Right lobe of liver (tissue), 6 donors: ENCODE measurements at places on chromosomes 2 and 18. TPM values are rescaled to one million over a fixed set of nuclear protein-coding genes. Genes with fewer than 3 reads are reported as not detected.

DNA sequence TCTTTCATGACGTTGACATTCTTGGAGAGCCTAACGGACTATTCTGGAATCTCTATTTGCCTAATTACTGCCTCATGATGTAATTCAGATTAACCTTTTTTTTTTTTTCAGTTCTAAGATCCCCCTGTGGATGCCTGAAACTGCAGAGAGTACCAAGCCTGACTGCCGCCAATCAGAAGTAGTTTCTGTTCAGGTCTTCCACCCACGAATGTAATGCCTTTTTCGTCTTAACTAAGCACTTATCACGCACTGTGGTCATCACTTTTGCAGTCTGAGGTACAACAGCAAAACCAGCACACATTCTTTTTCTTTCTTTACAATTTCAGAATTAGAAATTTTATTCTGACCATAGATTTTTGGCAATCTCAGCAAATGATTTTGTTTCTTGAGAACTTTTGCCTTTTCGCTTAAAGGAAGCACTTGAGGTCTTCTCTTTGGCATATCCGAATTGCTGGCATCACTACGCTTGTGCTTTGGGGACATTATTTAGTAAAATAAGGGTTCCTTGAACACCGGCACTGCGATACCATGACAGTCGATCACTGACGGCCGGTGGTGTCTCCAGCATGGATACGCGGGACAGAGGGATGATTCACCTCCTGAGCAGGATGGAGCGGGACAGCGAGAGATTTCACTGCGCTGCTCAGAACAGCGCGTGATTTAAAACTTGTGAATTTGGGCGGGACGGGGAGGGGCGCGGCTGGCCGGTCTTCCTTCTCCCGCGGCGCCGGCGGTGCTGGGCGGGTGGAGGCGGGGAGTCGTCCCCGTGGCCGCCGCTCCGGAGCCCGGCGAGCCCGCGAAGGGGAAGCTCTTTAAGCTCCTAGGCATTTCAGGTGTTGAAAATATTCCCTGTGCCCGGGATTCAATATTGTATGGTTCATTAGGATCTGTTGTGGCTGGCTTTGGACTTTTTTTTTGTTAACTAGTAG, 32.0 kb upstream of the GPR55 start:
- no peaks in the 10 kb centered on the region for H3K4me1 ChIP-seq
- no peak for DNase-seq
- H3K27me3 ChIP-seq: peaks cover 15% of the 10 kb centered on the region

DNA sequence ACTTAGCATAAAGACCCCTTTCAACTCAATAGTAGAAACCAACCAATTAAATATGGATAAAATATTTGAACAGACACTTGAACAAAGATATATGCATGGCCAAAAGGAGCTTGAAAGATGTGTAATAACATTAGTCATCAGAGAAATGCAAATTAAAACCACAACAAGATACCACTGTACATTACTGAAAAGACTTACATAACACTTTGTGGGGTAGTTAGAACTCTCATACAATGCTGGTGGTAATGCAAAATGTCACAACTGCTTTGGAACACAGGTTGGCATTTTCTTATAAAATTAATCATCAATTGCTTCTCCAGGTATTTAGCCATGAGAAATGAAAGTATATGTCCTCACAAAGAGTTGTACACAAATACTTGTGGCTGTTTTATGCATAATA, 60.7 kb downstream of the TTC27 start:
- no peaks in the 10 kb centered on the region for H3K36me3 ChIP-seq
- no peaks in the 10 kb centered on the region for H3K4me1 ChIP-seq

GRCh38 chr18:61607867-61608266, 274.6 kb downstream of the CDH20 start:
- no peak for DNase-seq
- H3K4me3 ChIP-seq: no peak overlapping the region
- H3K4me1 ChIP-seq: no peaks in the 10 kb centered on the region
- no peak overlapping the region for H3K27ac ChIP-seq
- no peaks in the 10 kb centered on the region for H3K36me3 ChIP-seq

GRCh38 chr2:187638840-187639239, 84.6 kb upstream of the TFPI start:
- H3K36me3 ChIP-seq: no peaks in the 10 kb centered on the region
- H3K27ac ChIP-seq: no peak overlapping the region
- no peak for DNase-seq
- H3K4me1 ChIP-seq: no peaks in the 10 kb centered on the region
- H3K27me3 ChIP-seq: peaks cover 3% of the 10 kb centered on the region
- H3K4me3 ChIP-seq: no peak overlapping the region

GRCh38 chr2:153967248-153967973, 95.7 kb downstream of the GALNT13 start:
- no peaks in the 10 kb centered on the region for H3K36me3 ChIP-seq
- no peak for DNase-seq
- H3K27ac ChIP-seq: no peak overlapping the region
- no peaks in the 10 kb centered on the region for H3K27me3 ChIP-seq

DNA sequence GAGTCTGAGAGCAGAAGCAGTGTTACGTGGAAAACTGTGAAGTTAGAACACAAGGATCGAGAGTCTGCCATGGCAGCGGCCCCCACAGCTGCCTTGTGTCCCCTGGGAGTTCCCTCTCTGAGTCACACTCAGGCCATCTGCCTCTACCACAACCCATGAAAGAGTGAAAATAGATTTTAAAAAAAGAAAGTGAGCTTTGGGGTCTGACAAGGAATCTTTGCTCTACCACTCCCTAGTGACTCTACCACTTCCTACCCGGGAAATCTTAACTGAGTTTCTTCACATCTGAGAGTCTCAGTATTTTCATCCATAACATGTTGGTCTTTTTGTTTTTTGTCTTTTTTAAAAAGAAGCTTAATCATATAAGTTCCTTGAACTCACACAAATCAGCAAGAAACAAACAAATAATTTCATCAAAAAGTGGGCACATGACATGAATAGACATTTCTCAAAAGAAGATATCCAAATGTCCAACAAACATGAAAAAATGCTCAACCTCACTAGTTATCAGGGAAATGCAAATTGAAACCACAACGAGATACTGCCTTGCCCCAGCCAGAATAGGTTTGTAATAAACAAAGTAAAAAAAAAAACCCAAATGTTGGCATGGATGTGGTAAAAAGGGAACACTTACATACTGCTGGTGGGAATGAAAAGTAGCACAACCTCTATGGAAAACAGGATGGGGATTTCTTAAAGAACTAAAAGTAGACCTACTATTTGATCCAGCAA, 2.4 kb upstream of the MSGN1 start:
- no peaks in the 10 kb centered on the region for H3K27me3 ChIP-seq
- H3K27ac ChIP-seq: no peak overlapping the region
- H3K4me1 ChIP-seq: no peaks in the 10 kb centered on the region

- no peak overlapping the region for H3K4me3 ChIP-seq
- no peak for DNase-seq
- H3K27ac ChIP-seq: no peak overlapping the region
- H3K4me1 ChIP-seq: no peaks in the 10 kb centered on the region
Measured at GRCh38 chr2:621303-622099, 55.7 kb downstream of the TMEM18 start.

- peaks cover 68% of the 10 kb centered on the region for H3K36me3 ChIP-seq
- H3K27me3 ChIP-seq: no peaks in the 10 kb centered on the region
- no peak overlapping the region for H3K4me3 ChIP-seq
Measured at GRCh38 chr2:200471324-200471848, 38.5 kb downstream of the KCTD18 start.

DNA sequence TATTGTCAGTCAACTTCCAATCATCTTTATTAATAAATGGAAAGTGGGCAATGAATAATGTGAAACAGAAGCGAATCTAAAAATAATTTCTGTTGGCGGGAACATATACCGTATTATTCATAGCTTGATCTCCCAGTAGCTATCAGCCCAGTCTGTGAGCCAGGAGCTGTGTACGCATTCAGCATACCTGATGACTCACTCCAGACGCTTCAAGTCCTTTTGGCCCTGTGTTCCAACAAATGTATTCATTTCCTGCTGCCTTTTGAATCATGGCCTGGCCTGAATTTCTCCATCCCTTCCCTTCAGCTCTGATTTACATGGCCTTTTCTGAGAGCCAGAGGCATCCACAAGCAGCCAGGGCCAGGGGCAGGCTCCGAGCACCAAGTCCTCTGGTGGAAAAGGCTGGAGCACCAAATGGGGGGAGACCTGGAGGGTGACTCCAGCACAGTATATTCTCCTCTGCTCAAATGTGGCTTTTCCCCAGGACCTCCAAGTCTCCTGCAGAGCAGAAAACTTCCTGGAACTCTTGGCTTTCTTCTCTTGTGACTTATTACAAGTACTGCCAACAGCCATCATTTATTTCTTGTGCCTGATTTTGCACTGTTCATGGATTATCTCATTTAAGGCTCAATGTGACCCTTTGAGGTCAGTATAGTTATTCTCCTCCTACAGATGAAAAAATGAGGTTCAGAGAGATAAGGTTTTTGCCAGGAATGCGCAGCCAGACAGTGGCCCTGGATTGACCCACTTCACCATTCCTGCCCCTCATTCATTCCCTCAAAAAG, 108.7 kb downstream of the EN1 start:
- DNase-seq: no peak
- no peaks in the 10 kb centered on the region for H3K36me3 ChIP-seq
- no peaks in the 10 kb centered on the region for H3K27me3 ChIP-seq
- H3K4me3 ChIP-seq: no peak overlapping the region
- H3K27ac ChIP-seq: no peak overlapping the region
- H3K4me1 ChIP-seq: no peaks in the 10 kb centered on the region

- no peaks in the 10 kb centered on the region for H3K4me1 ChIP-seq
- DNase-seq: no peak
- no peaks in the 10 kb centered on the region for H3K36me3 ChIP-seq
- H3K27ac ChIP-seq: no peak overlapping the region
- no peaks in the 10 kb centered on the region for H3K27me3 ChIP-seq
Measured at GRCh38 chr2:129721846-129722245, 257.6 kb upstream of the RAB6C start.

DNA sequence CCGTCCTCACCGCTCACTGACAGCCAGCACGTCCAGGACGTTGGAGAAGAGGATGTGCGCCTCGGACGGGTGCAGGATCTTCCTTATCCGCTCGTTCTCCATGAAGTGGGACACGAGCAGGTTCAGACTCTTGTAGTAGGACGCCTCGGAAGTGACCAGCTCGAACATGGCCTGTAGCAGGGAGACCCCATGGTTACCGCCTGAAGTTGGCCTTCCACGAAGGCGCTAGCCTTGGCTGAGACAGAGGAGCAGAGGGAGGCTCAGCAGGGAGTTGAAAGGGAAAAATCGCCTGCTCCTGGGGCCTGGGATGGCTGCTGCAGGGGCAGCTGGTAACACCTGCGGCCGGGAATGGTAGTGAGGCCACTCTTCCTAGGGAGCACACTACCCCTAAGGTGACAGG, 24.7 kb downstream of the SNORC start:
- no peaks in the 10 kb centered on the region for H3K36me3 ChIP-seq
- no peak overlapping the region for H3K4me3 ChIP-seq
- no peak overlapping the region for H3K27ac ChIP-seq
- no peaks in the 10 kb centered on the region for H3K4me1 ChIP-seq

GRCh38 chr2:157785200-157785599, 90.9 kb downstream of the ACVR1 start:
- no peak overlapping the region for H3K4me3 ChIP-seq
- peak overlapping the region; percentile 87 for H3K27ac ChIP-seq

GRCh38 chr2:115094441-115094840, 652.0 kb downstream of the DPP10 start:
- no peaks in the 10 kb centered on the region for H3K36me3 ChIP-seq
- no peak for DNase-seq
- H3K27me3 ChIP-seq: no peaks in the 10 kb centered on the region
- no peaks in the 10 kb centered on the region for H3K4me1 ChIP-seq

DNA sequence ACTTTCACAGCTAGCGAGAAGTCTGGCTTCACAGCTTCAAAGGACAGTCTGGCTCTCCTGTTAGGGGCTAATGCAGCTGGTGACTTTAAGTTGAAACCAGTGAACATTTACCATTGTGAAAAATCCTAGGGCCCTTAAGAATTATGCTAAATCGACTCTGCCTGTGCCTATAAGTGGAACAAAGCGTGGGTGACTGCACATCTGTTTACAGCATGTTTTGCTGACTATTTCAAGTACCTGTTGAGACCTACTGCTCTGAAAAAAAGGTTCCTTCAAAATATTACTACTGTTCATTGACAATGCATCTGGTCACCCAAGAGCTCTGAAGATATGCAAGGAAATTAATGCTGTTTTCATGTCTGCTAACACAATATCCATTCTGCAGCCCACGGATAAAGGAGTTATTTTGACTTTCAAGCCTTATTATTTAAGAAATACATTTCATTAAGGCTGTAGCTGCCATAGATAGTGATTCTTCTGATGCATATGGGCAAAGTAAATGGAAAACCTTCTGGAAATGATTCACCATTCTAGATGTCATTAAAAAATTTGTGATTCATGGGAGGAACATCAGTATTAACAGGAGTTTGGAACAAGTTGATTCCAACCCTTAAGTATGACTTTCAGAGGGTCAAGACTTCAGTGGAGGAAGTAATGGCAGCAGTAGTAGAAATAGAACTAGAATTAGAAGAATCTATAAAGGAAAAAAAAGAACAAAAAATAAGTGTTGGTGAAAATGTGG, 48.9 kb downstream of the POLR1A start:
- DNase-seq: no peak
- H3K27ac ChIP-seq: no peak overlapping the region
- no peak overlapping the region for H3K4me3 ChIP-seq
- H3K4me1 ChIP-seq: no peaks in the 10 kb centered on the region
- no peaks in the 10 kb centered on the region for H3K27me3 ChIP-seq
- peaks cover 6% of the 10 kb centered on the region for H3K36me3 ChIP-seq

GRCh38 chr2:20203521-20204225, 21.3 kb downstream of the SDC1 start:
- DNase-seq: no peak
- peak overlapping the region; percentile 88 for H3K27ac ChIP-seq
- H3K4me3 ChIP-seq: peak overlapping the region; percentile 34
- H3K4me1 ChIP-seq: no peaks in the 10 kb centered on the region
- no peaks in the 10 kb centered on the region for H3K27me3 ChIP-seq

DNA sequence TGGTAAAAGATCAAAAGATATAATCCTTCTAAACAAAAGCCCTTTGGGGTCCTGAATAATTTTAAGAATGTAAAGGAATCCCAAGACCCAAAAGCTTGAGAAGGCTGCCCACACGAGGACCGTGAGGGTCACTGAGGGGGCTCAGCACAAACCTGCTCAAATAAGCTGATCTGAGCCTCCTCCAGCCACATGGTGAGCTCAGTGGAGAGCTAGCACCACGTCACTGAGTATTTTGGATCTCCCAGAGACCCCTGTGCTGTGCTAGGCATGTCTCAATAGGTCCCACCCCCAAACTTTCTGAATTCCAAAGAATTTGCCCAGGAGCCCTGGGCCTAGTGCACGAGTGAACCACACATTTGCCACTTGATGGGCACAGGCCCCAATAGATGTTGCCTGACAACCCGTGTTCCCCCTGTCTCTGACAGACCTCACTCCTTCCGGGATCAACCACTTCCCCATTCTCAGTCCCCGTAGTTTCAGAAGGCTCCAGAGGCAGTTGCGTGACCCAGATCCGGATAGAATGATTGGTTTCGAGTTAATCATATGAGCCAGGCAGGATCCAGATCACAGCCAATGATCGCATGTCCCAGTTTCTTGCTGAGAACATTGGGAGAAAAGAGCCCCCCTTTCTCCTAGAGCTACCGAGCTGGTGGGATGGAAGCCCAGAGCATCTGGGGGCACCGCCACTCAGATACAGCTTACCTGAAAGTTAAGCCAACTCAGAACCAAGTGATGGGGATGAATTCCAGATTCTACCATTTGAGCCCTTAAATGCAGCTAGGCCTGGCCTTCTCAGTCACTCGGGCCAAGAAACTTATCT, 203.8 kb downstream of the TNS1 start:
- H3K36me3 ChIP-seq: peaks cover 26% of the 10 kb centered on the region
- no peak overlapping the region for H3K4me3 ChIP-seq
- H3K27me3 ChIP-seq: no peaks in the 10 kb centered on the region
- no peaks in the 10 kb centered on the region for H3K4me1 ChIP-seq
- no peak overlapping the region for H3K27ac ChIP-seq

NCKAP5 gene
- total RNA-seq: 7.7 TPM

ZC3H6 gene
- 1.6 TPM for total RNA-seq

MC4R gene
- total RNA-seq: not detected

PRKAG3 gene
- not detected for total RNA-seq

TWIST2 gene
- total RNA-seq: 0.18 TPM
